ENCODE measurements at places on chromosomes 11 and 22.

DNA sequence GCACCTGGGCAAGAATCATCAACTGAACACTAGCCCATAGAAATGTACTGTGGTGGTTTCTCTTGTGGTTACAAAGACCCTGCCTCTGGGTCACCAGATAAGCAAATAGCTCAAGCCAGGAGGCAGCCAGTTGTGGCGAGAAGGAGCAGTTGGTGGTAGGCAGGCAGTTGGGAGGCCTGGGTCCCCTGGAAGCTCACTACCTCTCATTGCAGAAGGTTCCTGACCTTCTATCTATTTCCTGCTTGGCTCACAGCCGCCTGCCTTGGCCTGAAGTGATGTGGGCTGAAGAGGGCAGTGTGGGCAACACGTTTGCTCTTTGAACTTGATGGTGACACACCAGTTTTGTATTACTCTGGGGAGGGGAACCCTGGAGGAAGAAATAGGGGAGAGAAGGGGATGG, 34.7 kb downstream of the NECTIN1 start:
- DNase-seq: no peak

- no peak for DNase-seq
Observed at GRCh38 chr11:2582351-2582945, 117.3 kb downstream of the KCNQ1OT1 start.

DNA sequence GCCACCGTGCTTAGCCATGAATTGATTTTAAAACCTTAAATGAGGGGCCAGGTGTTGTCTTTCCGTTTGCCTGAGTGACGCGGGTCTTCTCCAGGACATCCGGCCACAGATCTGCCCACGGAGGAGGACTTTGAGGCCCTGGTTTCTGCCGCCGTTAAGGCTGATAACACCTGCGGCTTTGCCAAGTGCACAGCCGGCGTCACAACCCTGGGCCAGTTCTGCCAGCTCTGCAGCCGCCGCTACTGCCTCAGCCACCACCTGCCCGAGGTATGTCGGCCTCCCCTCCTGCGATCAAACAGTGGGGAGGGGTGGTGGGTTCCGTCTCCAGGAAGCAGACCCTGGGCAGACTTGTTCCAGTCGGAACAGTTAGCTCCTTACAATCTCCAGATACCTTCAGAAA, 34.4 kb downstream of the IGHMBP2 start:
- DNase-seq: no peak

DNA sequence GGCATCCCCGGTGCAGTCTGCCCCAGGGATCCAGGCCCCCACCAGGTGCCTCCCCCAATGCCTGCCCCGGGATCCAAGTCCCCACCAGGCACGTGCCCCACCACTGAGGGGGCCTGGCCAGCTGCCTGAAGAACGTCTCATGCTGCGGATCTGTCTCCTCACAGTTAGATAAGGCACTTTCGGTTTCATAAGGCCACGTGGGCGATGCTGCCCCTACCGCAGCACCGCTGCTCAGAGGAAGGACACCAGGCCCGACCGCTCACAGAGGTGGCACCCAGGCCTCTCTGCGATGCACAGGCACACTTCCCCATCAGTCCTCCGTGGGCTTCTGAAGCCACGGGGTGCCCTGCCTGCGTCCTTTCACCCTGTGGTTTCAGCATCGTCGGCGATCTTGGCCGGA, 68.1 kb upstream of the BID start:
- no peak for DNase-seq

GRCh38 chr22:38867124-38867455, 4.9 kb downstream of the CBX6 start:
- no peak for DNase-seq

Data from kidney glomerular epithelial cell (primary cell).